Thyroid gland (tissue), 4 donors: ENCODE measurements at places on chromosomes 1 and 21. TPM values are rescaled to one million over a fixed set of nuclear protein-coding genes. Genes with fewer than 3 reads are reported as not detected.
A peak's percentile ranks its signal among the peaks of the same experiment; 100 is the strongest.

- peak; percentile 80 for DNase-seq
Measured at GRCh38 chr21:41168391-41169257, 664 bp downstream of the BACE2 start.

DNA sequence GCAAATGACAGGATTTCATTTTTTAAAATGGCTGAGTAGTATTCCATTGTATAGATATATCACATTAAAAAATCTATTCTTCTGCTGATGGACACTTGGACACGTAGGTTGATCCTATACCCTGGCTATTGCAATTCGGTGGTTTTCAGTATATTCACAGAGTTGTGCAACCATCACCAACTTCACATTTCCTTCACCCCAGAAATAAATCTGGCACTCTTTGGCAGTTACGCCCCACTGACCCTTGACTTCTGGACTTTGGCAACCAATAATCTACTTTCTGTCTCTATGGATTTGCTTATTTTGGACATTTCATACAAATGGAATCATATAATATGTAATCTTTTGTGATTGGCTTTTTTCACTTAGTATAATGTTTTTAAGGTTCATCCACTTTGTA, 35.9 kb downstream of the MAP3K7CL start:
- DNase-seq: no peak

- DNase-seq: no peak
Measured at GRCh38 chr21:14603202-14603601, 57.1 kb upstream of the SAMSN1 start.

- DNase-seq: peak; percentile 83
Measured at GRCh38 chr1:180926164-180926981, 13.7 kb downstream of the KIAA1614 start.

DNA sequence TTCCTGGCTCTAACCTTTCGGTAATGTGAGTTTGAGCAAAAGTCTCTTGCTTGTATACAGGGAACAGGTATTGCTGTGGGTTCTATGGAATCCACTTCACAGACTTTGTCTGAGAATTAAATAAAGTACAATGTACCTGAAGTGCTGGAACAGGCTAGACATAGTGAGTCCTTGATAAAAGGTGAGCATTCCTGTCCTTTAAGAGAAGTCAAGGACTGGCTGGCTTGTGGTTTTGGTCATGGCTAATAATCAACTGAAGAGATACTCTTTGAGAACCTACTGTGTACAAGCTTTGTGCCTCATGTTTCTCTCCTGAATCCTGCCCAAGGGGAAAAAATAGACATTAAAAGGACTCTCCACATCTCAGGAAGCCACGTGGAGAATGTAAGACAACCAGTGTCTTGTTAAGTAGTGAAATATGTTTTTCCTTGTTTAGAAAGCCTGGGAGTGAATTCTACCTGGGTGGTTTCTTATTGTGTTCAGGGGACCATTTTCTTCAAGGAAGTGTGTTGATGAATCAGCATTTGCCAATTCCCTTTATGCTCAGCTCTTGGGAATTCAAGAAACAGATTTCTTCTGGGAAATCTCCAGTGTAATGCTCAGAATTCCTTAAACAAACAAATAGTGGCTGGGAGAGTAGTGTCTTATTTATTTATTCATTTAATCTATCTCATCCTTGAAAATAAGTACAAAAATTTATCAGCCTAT, 55.2 kb upstream of the PLD5 start:
- no peak for DNase-seq

GRCh38 chr21:36471254-36471723, 8.6 kb downstream of the CLDN14 start:
- no peak for DNase-seq

DNA sequence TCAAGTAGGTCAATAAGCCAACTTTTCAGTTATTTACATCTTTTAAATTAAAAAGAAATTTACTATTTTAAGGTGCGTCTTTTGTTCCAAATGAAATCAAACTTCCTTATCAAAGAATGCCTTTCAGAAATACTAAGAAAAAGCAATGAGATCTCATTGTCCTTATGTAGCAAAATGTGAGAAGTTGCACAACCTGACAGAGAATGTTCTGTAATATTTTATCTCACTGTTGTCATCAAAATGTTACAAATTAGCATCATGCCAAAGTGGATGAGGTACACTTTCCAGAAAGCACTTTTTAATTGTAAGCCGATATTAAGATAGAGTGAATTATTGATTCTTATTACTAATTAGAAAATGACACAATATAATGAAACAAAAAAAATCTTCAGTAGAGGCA, 50.4 kb downstream of the KCNT2 start:
- no peak for DNase-seq

DNA sequence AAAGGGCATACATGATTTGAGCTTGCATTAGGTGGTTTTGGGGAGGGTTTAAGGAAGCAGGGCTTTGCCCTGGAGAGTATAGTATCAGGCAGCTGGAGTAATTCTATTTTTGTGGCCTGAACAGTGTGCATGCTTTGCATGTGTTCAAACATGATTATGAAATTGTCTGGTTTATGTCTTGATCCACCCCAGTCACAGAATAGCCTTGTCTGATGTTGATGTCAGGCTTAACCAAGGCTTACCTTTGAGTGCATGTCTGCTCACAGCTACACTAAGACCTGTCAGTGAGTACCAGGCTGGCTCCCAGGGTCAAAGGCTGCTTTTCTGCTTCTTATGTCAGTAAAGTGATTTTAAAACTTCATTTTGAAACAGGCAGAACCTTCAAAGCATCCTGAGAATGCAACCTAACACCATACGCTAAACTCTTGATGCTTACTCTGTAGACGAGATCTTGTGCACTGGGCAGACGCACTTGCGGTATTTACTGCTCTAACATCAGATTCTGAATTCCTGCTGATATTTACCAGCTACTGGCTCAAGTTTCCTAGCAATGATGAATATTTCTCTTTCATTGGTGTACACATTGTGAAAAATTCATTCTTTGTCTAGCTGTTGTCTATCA, 78.9 kb downstream of the MAP3K21 start:
- DNase-seq: no peak

DNA sequence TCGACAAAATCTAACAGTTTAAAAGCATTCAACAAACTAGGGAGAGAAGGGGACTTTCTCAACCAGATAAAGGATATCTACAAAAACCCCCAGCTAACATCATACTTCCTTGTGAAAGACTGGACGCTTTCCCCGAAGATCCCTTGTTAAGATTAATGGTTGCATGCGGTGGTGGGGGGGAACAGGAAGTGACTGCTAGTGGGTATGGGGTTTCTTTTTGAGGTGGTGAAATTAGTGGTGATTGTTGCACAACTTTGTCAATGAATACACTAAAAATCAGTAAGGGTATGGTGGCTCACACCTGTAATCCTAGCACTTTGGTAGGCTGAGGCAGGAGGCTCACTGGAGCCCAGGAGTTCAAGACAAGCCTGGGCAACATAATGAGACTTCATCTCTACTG, 26.9 kb upstream of the EYA3 start:
- DNase-seq: no peak

- DNase-seq: peak; percentile 73
Measured at GRCh38 chr1:39692152-39693074, 1.2 kb upstream of the HPCAL4 start.

DNA sequence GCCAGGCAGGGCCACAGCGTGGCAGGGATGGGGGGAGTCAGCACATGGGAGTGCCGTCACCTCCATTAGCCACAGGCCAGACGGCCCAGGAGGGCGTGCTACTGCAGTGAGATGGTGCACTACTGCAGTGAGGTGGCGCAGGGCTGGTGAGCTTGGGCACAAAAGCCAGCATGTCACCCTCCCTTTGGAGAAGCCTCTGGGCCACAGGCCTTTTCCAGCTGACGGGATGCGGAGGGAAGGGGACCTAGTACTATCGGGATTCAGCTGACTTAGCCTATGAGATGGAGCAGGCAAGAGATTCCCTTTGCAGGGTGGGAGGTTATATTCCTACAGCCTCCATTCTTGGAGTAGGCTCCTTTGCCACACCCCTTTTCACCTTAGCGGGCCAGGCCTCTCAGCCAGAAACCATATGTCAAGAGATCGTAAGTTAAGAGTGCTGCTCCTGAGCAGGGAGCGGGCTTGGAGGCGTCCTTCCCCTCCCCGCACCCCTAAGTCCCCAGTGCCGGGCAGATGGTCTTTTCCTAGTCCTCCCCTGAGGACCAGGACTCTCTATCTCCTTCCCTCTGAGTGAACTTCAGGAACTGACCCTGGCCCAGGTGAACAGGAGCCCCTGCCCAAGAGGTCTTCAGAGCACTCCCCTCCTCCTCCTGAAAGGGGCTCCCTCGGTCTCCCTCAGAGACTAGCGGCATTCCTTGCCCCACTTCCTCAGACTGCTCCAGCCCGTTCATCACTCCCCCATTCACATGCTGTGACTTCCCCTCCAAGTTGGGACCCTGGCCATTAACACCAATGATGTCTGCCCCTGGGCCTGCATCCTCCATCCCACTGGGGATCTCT, 8.2 kb downstream of the NES start:
- DNase-seq: no peak

DNA sequence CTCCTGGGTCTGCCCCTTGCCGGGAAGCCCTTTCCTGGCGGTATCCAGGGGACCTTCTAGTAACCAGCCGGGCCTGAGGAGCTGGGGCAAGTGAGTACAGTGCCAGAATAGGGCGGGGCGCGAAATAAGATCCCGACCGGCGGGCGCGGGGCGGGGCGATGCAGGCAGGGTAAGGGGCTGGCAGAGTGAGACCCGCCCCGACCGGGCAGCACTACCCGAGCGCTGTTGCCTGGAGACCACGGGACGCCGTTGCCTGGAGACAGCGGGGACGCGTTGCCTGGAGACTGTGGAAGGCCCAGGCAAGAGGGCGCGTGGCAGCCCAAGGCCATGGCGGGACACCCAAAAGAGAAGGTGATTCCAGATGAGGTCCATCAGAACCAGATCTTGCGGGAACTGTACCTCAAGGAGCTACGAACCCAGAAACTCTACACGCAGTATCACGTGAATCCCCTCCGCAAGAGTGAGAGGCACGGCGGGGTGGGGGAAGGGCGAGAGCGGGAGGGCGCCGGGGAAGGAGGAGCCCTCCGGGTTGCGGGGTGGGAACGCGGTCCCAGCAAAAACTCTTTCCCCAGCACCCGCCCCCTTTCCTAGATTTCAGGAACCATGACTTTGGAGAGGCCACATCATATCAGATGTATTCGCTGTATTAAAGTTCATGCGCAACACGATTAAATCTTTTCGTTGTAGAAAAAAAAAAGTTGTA, 24.3 kb downstream of the EBNA1BP2 start:
- peak; percentile 83 for DNase-seq

GRCh38 chr1:170669107-170669445, 5.1 kb downstream of the PRRX1 start:
- no peak for DNase-seq

DNA sequence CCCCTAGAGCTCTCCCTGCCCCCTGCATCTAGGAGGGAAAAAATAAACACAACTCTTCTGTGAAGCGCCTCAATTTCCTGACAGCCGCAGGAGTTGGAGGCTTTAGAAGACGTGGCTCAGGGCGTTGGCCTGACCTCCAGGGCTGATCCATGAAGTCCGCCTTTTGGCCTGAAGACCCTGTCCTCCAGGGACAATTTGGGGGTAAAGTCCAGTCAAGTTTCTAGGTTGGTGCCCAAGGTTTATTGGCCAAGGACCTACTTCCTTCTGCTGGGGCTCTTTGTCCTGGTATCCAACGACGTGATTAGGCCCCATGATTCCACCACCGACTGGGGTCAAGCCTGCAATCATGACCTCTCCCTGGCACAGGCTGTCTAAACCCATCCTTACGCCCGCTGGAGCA, 54.9 kb downstream of the PTPRF start:
- no peak for DNase-seq

GRCh38 chr1:160437432-160438316, 37.3 kb downstream of the VANGL2 start:
- no peak for DNase-seq

DNA sequence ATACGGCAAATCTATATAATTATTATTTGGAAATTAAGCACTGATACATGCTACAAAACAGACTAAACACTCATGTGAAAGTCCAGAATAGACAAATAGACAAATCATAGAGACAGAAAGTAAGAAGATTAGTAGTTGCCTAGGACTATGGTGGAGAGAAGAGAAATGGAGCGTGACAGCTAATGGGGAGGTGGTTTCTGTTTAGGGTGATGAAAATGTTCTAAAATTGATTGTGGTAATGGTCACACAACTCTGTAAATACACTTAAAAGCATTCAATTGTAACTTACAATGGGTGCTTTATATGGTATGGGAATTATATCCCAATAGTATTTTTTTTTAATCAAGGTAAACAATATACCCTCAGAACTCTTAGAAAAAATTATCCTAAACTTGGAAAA, 20.4 kb upstream of the ITLN2 start:
- no peak for DNase-seq

DNA sequence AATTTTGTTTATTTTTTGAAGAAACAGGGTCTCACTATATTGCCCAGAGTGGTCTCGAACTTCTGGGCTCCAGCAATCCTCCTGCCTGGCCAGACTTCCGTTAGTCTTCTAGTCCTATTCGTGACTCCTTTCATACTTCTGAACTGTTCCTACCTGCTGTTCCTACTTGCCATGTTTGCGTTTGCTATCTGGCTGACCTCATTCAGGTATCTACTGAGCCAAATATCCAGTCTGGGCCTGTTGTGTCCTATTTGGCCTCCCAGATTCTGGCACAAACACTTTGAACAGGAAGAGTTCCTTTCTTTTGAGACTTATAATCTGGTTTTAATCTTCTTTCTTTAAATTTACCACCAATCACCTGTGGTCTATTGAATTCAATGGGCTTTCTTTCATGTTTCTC, 6.9 kb upstream of the NR1I3 start:
- DNase-seq: no peak

- no peak for DNase-seq
Measured at GRCh38 chr1:53324321-53324720, 3.5 kb downstream of the LRP8 start.

- DNase-seq: no peak
Measured at GRCh38 chr1:109926662-109927300, 16.1 kb downstream of the CSF1 start.

- DNase-seq: no peak
Measured at GRCh38 chr21:41571938-41572510, 64.1 kb upstream of the TMPRSS2 start.

The ZNF672 gene
- total RNA-seq: 55.9 TPM

The TINAGL1 gene
- total RNA-seq: 225 TPM

The SAMSN1 gene
- total RNA-seq: 2.0 TPM

The SLAMF6 gene
- total RNA-seq: 1.3 TPM

The FAM72D gene
- 0.22 TPM for total RNA-seq

The GSTM5 gene
- 3.1 TPM for total RNA-seq

The IVL gene
- total RNA-seq: not detected

The TDRD5 gene
- total RNA-seq: 2.8 TPM

The CSMD2 gene
- 0.13 TPM for total RNA-seq

The DIO1 gene
- total RNA-seq: 313 TPM

The SLAMF1 gene
- 2.5 TPM for total RNA-seq

The LAD1 gene
- 7.4 TPM for total RNA-seq

The SPOCD1 gene
- 0.96 TPM for total RNA-seq

The AMY1A gene
- not detected for total RNA-seq

The SPRR2B gene
- total RNA-seq: not detected

The NBPF6 gene
- total RNA-seq: not detected
